ENCODE measurements at places on chromosomes 4 and X.

DNA sequence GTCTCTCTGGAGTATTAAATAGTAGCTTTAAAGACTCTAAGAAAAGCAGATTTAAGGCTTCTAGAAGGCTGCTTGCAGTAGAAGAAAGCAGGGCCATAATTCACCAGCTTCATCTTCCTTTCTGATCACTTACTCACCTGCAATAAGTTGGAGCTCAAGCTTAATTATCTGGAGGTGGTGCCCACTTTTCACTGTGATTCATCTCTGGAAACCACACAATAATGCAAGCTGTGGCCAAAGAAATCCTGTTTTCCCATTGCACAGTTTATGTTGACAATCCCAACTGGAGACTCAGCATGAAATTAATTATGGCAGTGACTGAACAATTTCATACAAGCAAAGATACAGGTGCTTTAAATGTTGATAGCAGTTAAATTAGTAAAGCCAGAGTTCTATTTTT, 14.7 kb downstream of the CWH43 start:
- no peak for DNase-seq

DNA sequence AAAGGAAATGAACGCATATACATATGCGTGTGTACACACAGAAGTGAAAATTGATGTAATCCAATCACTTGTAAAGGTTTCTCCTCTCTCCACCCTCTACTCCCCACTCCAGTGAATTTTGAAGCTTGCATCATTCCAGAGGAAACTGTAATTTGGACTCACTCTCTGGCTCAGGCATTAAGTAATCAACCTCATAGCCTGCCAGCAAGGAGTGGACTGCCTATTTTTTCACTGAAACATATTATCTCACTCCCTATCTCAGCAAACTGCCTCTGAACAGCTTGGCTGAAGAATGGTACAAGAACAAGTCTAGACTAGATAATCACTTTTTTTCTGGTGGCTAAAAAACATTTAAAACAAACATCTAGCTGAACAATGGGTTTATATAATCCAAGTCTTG, 124.2 kb downstream of the C4orf51 start:
- DNase-seq: peak; percentile 63

GRCh38 chr4:86564795-86565194, 29.3 kb upstream of the PTPN13 start:
- DNase-seq: no peak

GRCh38 chr4:113587156-113587555, 174.4 kb downstream of the CAMK2D start:
- DNase-seq: no peak

DNA sequence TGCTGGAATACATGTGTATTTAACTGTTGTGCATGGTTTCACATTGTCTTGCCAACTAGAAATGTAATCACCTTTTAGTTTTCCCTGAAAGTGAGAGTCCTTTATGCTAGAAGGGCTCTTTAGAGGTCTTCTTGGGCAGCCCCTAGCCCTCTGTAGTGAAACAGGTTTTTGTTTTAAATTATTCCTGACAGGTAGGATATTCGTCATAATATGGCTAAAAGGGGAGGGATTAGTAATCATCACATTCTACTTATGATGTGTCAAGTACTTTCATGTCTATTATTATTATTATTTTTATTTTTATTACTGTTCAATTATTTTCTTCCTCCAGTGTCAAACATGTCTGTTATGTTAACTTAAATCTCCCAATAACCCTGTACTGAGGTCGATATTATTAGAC, 35.5 kb downstream of the MSN start:
- DNase-seq: no peak

- no peak for DNase-seq
Observed at GRCh38 chr4:110489901-110490508, 14.1 kb downstream of the ENPEP start.

DNA sequence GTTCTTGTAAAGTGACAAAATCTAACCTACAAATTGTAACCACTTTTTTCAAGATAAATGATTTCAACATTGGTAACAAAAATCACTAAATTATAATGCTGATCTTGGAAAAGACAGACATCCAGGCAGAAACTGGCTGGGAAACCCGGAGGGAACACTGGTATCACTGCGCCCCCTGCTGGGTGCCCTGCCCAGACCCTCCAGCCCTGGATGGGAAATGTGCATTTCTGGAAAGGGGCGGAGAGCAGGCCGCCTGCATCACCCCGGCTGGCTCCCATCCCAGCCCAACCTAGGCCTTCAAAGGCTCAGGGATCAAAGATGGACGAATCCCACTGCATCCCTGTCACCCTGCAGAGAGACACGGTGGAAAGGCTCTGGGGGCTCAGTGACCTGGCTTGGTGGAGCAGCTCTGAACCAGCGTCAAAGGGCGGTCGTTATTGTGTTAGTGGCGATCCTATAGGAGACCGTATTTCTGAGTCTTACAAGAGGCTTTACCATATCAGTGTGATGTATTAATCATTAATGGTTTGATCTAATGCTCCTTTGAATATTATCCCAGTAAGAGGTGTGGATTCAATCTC, 37.3 kb downstream of the ACOX3 start:
- peak; percentile 48 for DNase-seq

- DNase-seq: no peak
Observed at GRCh38 chr4:13546941-13547484, 2.7 kb upstream of the NKX3-2 start.

DNA sequence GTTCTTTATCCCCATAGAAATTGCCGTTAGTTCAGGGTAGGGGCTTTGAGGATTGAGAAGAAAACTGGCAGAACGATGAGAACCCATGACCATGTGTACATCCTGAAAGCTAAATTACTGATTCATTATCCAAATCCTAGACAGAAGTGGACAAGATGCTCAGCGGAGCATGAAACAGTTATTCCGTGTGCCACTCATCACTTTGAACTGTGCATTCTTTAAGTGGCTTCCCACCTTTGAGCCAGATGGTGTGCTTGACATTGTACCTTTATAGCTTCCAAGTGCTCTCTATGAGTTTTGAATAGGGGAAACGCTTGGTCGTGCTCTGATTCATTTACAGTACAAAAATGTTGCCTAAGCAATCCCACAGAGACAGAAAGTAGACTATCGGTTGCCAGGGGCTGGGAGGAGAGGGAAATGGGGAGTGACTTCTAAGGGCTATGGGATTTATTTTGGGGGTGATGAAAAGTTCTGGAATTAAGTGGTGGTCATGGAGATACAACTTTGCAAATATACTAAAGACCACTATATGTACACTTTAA, 100.0 kb downstream of the DOCK11 start:
- no peak for DNase-seq

DNA sequence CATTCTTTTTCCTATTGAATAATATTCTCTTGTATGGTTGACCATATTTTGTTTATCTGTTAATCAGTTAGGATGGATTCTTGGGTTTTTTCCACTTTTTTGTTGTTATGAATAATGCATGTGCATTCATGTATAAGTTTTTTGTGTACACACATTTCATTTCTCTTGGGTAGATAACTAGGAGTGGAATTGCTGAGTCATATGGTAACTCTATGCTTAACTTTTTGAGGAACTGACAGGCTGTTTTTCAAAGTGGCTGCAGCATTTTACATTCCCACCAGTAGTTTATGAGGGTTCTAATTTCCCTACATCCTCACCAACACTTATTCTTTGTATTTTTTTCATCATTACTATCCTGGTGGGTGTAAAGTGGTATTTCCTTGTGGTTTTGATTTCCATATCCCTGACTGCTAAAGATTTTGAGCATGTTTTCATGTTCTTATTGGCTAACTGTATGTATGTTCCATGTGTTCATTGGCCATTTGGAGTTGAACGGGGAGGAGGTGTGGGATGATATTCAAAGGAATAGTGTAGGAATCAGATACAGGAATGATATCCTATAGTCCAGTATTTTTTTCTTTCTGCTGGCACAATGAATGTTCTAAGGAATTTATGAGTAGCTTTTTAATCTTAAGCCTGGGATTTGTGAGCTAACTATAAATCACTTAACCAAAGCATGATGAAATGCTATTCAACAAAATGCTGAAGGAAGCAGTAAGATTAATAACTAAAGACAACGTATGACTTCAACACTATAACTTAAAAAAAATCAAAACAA, 114.3 kb downstream of the AMELX start:
- peak; percentile 42 for DNase-seq

DNA sequence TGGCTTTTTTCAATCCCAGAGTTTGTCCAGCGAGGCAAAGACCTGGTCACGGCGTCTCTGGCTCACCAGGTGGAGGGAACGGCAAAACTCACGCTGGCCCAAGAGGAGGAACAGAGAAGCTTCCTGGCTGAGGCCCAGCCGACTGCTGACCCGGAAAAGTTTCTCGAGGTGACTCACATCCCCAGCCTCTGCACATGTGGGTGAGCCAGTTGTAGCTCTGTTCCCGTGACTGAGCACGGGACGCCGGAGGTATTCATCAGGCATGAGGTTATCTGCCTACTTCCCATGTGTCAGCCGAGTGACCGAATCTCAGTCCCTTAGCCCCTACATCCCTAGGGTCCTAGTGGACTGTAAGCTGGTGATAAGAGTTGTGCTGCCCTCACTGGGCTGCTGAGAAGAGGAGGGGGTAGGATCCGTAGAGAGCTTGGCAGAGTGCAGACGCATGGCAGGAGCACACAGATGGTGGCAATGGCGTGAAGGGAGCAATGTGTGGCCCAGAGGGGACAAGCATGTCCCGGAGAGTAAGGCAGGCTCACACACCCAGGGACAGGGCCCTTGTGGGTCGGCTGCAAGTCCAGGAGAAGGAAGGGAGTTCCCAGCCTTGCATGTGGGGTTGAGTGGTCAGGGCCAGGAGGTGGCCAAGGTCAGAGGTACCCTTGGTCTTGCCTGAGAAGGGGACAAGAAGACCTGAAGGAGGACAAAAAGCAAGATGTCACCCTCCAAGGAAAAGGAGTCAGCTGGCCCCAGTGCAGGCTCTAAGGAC, 42.9 kb downstream of the EVC start:
- peak; percentile 93 for DNase-seq

DNA sequence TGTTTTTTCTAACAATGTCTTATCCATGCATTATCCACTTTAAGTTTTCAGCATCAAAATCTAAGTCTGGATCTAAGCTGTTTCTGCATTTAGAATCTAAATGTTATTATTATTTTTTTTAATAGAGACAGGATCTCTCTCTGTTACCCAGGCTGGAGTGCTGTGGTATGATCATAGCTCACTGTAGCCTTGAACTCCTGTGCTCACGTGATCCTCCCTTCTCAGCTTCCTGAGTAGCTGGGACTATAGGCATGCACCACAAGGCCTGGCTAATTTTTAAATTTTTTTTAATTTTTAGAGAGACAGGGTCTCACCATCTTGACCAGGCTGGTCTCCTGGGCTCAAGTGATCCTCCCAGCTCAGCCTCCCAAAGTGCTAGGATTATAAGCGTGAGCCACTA, 52.7 kb downstream of the WDR19 start:
- DNase-seq: no peak

GRCh38 chrX:55487143-55487542, 2.5 kb downstream of the USP51 start:
- DNase-seq: no peak

DNA sequence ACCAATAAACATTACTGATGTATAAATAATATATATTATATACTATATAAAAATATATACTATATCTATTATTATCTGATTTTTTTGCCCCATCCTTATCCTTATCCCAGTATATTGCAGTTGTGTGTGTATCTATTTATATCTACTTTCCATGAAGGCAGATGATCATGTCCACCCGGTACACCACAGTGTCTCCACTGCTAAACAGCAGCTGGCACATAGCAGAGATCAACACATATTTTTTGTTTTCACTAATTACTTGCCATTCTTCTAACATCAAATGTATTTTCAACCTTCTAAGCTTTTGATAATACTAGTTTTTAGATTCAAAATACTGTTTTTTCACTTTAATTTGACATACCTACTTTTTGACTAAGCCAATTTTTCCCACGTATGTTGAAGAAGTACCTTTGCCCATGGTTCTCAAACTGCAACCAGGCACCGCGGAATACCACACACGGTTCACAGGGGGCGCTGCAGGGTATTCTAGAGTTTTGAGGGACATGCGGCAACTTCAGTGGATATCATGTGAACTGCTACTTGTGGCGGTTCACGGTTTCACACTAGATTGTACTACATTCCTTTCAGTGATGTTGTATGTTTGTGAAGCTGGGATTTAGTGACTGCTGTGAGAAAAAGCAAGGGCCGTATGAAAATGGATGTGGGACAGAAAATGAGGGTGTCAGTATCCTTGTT, 182.5 kb upstream of the NPY2R start:
- peak; percentile 42 for DNase-seq

- DNase-seq: no peak
Observed at GRCh38 chr4:139295942-139296299, 5.4 kb upstream of the NAA15 start.

DNA sequence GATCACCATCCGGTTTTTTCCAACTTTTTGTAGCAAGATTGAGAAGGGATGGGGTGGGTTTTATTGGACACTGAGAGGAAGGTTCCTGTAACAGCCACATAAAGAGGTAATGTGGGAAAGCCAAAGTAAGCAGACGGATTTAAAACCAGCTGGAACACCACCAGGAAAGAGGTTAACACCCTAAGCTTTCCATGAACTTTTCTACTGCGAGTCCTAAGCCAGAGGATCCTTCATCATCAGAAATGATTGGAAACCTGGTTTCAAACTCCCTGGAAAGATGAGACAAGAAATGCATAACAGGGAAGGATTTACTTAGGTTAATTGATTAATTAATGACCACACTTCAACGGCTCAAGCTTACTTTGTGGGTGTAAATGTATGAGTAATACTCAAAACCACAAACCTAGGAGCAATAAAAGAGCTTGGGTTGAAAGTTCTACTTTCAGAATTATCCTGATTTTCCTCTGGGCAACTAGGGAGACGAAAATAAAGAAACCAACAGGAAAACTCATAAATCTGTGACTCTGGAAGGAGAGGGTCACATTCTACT, 91.5 kb downstream of the COX18 start:
- no peak for DNase-seq

DNA sequence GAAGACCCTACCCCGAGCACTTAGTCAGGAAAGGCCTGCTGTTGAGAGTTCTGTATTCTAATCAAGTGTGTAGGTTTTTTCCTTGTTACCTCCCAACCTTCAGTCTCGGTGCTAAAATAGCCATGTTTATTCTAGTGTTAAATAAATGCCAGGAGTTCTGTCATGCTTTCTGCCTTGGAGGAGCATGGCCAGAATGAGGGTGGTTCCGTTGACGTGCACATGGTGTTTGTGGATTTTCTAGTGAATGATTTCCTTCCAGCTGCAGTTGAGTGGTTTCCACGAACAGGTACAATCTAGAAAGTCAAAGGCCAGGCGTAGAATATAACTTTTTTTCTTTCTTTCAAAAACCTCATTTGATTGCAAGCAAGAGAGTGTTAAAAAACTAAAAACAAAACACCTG, 21.0 kb downstream of the TRMT44 start:
- no peak for DNase-seq

DNA sequence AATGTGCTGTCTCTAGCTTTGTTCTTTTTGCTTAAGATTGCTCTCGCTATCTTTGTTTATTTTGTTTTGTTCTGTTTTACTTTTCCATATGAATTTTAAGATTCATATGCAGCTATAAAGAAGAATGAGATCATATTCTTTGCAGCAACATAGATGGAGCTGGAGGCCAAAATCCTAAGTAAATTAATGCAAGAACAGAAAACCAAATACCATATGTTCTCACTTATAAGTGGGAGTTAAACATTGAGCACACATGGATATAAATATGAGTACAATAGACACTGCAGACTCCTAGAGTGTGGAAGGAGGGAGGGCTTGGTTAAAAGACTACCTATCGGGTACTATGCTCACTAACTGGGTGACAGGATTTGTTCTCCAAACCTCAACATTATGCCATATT, 237.8 kb downstream of the TRAM1L1 start:
- DNase-seq: no peak

Data from HCEC 1CT (cell line).